Umbilical cord (tissue), 2 donors: ENCODE measurements at places on chromosomes 7 and 10. TPM values are rescaled to one million over a fixed set of nuclear protein-coding genes. Genes with fewer than 3 reads are reported as not detected.

DNA sequence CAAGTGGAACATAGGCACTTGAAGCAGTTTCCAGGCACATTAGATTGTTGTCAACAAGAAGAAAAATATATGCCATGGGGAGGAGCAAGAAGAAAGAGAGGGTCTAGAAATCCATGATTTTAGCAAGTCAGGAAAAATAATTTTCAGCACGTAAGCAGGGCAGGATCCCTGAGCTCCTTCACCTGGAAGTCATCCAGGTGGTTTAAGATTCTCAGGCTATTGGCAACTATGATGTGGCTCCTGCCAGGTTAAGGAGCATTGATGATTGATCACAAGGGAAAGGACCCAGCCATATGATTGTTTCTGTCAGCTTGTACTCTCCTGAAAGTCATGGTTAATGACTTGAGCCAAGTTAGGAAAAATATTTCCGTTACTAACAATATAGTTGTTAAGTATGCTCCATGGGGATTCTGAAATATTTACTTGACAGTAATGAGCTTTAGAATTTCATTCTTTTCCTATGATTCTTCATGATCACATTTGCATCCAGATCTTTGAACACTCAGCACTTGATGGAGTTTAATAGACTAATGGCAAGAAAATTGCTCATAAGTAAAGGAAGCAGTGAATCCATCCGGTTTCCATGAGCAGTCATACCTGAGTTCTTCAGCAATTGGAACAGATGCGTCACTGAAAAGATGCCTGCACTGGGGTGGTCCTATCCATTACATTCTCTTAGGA lies 209.1 kb downstream of the BICC1 start:
- no peak for DNase-seq

GRCh38 chr10:100791369-100792058 lies 46.1 kb downstream of the PAX2 start:
- DNase-seq, result peak; percentile 2

GRCh38 chr10:16393271-16393858 lies 43.4 kb upstream of the PTER start:
- no peak for DNase-seq

DNA sequence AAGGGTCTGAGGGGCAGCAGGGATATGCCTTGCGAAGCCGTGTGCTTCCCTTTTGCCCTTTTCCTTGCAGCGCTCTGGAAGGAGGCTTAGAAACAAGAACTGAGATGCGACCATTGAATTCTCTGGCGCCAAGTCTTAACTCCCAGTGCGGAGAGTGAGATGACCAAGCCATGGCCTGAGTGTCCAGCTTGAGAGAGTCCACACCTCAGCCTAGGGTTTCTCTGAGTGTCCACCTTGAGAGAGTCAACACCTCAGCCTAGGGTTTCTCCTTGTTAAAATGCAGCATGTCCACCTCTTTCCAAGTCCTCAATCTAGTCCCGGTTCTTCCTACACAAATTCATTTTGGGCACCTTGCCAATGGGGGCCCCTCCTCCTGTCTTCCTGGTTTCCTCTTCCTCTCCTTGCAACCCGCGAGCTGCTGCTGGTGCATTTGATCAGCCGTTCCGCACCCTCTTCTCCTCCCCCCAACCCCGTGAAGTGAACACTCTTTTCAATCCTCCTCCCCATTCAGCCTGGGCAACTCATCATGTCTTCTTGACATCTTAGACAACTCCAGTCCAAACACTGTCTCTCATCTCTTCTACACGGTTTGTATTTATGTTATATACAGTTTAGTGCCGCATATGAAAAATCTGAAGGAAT lies 178.2 kb upstream of the PITRM1 start:
- DNase-seq, result peak; percentile 3

DNA sequence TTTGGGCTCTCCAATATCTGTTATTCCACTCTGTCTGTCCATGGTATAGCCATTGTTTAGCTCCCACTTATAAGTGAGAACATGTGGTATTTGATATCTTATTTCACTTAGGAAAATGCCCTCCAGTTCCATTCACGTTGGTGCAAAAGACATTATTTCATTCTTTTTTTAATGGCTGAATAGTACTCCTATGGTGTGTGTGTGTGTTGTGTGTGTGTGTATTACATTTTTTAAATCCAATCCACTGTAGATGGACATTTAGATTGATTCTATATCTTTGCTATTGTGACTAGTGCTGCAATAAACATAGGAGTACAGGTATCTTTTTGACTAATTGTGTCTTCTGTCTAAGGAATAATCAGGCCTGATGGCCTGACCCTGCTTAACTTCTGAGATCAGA lies 7.4 kb upstream of the CPED1 start:
- DNase-seq, result no peak

The OR2A42 gene
- total RNA-seq, result 0.48 TPM

The LRRN3 gene
- total RNA-seq, result 4.3 TPM

The ABCF2 gene
- total RNA-seq, result 12.8 TPM

DNA sequence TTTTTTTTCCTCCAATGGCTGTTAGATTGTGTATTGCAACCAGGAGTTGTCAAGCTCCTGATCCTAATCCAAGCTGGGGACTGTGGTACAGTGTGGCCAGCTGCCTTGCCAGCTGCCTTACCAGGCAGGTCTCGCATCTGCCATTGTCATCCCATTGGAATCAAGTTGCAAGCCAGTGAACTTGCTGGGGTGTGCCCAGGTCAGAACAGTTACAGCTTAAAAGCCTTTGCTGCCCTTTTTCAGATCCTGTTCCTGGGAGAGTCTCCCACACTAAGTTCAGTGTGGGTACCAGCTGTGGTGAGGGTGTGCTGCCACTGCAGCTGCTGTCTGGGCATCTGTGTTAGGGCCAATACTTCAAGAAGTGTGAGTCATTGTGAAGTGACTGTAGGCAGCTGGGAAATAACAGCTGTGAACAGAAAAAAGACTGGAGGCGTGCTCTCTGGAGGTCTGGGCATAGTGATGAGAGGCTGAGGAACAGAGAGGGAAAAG lies 72.8 kb downstream of the CCNY start:
- peak; percentile 84 for DNase-seq

DNA sequence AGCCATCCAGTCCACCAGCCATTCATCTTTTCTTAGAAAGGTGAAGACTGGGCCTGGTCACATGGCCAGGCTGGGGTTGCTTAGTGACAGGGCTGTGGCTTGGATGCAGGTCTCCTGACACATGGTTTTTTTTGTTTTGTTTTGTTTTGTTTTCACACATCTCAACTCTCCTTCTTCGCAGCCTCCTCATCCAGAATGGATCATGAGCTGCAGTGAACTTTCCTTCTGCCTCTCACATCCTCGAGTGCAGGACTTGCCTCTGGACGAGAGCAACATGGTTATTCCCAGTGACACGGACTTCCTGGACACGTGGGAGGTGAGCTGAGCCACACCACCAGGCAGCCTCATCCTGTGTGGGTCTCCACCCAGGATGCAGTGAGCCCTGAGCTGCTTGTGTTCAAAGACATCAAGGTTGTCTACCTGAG lies 9.5 kb downstream of the AKR1E2 start:
- DNase-seq, result no peak

GRCh38 chr7:24455813-24456525 lies 117.3 kb upstream of the PALS2 start:
- peak; percentile 47 for DNase-seq

- DNase-seq, result peak; percentile 17
Observed at GRCh38 chr10:29922892-29923291, 136.5 kb downstream of the JCAD start.

The CALHM1 gene
- total RNA-seq, result 0.48 TPM

DNA sequence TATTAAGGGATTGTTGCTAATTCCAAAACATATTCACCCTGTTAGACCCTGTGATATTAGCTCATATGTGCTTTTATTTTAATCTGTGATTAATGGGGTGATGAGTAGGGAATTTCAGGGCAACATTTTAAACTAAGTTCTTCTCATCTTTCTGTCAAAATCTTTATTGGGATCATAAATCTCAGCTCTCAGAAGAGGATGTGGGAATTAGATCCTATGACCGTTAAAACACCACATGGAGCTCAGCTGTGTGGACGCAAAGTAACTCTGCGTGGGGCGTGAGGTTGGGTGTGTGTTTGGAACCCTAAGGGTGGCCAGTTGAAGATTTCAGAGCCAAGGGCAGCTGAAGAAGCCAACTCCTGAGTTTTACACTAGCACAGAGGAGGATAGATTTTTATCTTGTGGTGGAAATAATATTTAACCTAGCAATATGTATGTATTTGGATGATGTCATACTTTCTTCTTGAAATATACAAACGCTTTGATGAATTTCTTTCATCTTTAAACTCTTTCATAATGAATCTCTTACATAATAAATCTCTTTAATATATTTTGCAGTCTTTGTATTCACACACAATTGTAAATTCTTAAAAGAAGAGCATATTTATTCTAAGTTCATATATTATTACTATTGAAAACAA lies 64.4 kb downstream of the EPDR1 start:
- DNase-seq, result no peak

- peak; percentile 62 for DNase-seq
Observed at GRCh38 chr10:60032723-60033122, 126.4 kb upstream of the CCDC6 start.
